ENCODE measurements at places on chromosomes 4 and X. TPM values are rescaled to one million over a fixed set of nuclear protein-coding genes. Genes with fewer than 3 reads are reported as not detected.

Gene HTRA3
- 0.86 TPM for total RNA-seq

DNA sequence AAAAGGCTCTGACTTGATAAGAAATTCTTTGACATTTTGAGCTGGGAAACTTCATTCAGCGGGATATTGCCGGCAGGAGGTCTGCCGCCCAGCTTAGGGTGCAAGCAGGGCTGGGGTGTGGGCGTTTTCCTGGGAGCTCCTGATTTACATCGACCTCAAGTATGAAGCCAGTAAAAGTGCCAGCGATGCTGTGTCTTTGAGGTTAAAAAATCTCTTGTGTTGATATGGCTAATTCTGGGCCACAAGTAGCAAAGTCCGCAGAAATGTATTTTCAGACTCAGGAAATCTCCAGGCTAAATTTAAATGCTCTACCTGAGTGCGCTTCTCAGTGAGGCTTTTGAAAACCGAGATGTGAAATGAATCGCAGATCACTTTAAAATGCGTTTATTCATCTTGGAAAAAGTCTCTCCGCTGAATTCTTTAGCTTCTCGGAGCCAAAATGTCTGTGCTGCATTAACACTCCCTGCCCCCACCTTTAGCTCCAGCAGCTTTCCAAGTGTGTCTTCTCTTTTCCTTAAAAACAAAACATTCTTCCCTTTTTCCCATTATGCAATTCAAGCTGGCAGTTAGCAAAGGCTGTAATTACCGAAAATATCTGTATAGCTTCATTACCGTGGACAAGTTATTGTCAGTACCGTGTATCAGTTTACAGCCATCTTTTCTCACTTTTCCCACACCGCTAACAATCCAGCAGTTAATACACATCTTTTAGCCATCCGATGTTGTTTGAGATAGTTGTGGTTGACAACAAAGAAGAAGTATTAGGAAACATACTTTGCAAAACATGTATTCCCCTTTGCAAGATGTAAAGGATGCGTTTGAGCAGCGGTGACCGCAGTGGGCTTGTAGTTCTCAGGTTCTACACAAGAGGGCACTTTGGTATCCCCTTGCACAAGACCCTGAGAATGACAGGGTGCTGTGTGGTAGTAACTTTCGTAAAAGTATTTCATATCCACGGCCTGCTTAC lies 136.0 kb upstream of the STX18 start:
- H3K4me1 ChIP-seq = peaks cover 6% of the 10 kb centered on the region
- peaks cover 25% of the 10 kb centered on the region for H3K27me3 ChIP-seq
- H3K36me3 ChIP-seq = peaks cover 4% of the 10 kb centered on the region
- no peak overlapping the region for H3K27ac ChIP-seq

GRCh38 chr4:141390571-141390970 lies 169.9 kb downstream of the ZNF330 start:
- no peak overlapping the region for H3K27ac ChIP-seq
- DNase-seq = no peak
- no peaks in the 10 kb centered on the region for H3K27me3 ChIP-seq
- H3K4me3 ChIP-seq = no peak overlapping the region
- H3K4me1 ChIP-seq = no peaks in the 10 kb centered on the region

DNA sequence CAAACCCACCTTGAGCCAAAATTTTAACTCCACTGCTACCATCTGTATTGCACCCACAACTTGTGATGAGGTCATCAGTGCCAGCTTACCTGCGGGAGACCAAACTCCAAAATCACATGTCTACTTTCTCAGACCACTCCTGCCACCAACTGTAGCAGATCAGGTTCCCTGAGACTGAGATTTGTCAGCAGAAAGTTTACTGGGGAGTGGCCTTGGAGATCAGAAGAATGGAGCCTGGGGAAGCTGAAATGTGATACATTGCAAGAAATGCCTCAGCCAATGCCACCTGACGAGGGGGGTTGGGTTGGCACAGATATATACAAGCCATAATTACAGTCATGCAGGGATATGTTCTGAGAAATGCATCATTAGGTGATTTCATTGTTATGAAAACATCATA lies 19.1 kb downstream of the HAUS3 start:
- H3K27ac ChIP-seq = no peak overlapping the region
- DNase-seq = no peak

DNA sequence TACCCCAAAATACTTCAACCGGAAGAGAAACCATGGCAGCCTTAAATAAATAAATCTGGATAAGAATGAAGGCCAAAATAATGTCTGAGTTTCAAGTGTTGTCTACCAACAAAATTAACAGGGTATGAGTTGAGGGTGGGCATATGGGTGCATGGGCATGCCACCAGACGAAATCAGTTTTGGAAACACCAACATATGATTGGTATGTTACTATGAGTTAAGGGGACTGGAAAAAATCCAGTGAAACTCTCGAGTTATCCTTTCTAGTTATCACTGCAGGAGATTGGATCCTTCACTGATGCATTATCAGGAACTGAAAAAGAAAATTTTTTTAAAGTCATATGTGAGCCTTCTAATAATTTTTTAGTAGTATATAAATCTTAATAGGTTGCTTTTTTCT lies 32.4 kb downstream of the NOCT start:
- H3K36me3 ChIP-seq = peaks cover 27% of the 10 kb centered on the region
- no peak overlapping the region for H3K4me3 ChIP-seq
- no peaks in the 10 kb centered on the region for H3K27me3 ChIP-seq
- no peak overlapping the region for H3K27ac ChIP-seq

All from progenitor cell of endocrine pancreas (in vitro differentiated cells).